Suppressor macrophage treated with lipopolysaccharide for 1 hour (primary cell): ENCODE measurements at places on chromosomes 1 and 21.

GRCh38 chr1:22831729-22832413 is 121.2 kb downstream of the EPHB2 start:
- DNase-seq, result peak; percentile 95

DNA sequence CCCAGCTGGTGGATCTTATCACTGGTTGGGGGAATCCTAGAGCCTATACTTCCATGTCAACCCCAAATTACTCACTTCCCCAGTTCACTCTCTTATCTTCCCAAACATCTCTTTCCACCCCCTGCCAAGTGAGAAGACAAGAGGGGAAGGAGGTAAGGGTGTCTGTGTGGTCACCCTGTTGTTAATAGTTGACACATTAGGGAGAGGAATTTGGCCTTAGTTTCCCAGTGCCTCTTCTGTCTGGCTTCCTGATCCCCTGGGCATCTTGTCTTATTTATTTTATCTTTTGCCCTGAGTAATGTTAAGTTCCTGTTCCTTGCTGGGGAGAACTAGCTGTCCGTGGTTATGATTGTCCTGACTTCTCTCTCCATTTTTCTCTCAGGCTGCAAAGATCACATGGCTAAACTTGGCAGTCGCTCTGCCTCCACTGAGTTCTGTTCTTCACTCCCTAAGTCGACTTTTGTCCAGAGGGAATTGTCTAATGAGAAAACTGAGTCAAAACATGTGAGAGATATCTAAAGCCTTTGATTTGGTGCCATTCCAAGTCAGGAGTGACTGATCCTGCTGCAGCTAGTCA is 157.1 kb upstream of the SYT6 start:
- DNase-seq, result no peak

GRCh38 chr1:224432672-224433040 is 1.9 kb downstream of the WDR26 start:
- peak; percentile 20 for DNase-seq

DNA sequence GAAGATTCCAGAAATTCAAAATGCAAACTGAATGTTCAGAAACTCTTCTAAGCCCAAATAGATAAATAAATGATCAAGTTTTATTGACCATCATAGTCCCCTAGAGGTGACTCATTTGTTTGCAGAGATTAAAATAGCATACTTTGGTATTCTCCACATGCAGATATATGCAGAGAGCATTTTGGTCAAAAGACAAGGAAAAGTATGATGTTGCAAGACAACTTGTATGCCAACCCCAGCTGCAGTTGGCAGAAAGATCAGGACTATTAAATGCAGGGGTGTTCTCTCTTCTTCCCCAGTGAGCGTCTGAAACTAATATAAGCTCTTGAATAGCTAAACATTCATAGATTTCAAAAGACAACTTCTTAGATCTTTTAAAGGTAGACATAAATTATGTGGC is 404.9 kb downstream of the LTN1 start:
- no peak for DNase-seq

GRCh38 chr1:212234431-212235395 is 50.5 kb upstream of the PPP2R5A start:
- peak; percentile 98 for DNase-seq

GRCh38 chr1:244789276-244789580 is 46.2 kb upstream of the COX20 start:
- no peak for DNase-seq

DNA sequence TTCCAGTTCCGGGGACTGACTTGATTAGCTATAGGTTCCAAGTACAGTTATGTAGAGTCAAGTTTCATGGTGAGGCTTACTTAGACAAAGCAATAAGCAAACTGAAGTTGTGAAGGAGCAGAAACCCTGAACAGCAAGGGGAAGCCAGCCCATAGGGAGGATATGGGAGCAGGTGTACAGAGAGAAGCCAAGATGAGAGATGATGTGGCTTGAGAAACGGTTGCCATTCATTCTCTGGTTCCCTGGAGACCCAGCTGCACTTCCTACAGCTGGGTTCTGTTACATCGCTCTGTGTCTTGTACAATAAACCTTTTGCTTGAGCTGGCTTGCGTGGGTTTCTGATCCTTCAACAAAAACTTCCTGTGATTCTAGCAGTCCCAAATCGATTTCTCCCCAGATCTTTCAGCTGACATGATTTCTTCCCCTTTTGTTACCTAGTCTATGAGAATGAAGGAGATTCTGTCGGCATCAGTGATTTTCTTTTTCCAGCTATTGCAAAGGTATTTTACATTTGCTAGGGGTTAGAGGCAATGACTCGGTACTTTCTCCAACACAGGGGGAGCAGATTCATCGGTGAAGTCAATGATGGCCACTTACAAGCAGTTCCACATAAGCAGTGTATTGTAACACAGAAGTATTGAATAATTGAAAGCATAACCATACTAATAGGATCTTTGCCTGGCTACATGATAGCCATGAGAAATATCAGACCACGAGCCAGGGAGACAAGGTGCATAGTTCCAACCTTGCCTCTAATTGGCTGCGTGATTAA is 67.3 kb downstream of the URB2 start:
- DNase-seq, result no peak

DNA sequence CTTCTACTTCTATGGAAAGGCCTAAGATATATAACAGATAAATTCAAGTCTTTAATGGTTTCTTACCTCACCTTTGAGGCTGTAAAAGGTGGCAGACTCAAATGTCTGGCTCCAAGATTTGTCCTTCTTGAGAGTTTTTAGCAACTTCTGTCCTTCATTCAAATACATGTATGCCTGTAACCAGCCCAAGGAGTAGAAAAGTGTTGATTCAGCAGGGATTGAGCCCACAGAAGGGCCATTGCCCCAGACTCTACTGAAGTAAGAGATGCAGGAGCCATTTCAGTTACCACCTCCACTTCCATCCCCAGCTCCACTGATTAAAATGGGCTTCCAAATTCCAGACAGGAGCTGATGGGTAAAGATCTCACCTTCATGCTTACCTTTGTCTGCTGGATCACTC is 80.0 kb downstream of the ADCY10 start:
- DNase-seq, result no peak

GRCh38 chr21:34886240-34887104 is 162.6 kb downstream of the RUNX1 start:
- peak; percentile 51 for DNase-seq

DNA sequence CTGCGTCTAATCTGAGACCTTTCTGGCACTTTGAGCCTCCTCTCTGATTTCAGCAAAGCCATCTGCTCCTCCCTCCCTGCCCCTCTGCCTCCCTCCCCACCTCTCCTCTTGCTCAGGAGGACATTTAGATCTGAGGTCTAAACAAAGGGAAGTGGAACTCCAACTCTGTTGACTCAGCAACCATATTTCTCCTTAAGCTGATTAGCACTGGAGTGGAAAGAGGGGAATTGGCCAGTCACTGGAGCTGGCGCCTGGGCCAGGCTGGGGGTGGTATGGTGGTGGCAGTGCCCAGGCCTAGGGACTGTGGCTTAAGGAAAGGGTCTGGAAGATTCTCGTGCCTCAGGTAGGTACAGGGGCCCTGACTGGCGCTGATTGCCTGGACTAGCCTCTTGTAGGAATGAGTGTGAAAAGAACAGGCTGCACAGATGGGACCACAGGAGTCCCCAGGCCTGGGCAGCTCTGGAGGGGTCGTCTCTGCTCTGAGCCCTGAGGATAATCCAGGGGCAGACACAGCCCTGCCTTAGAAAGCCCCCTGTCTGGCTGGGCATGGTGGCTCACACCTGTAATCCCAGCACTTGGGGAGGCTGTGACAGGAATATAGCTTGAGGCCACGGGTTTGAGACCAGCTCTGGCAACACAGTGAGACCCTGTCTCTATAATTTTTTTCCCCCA is 11.9 kb downstream of the SH2D2A start:
- peak; percentile 68 for DNase-seq

DNA sequence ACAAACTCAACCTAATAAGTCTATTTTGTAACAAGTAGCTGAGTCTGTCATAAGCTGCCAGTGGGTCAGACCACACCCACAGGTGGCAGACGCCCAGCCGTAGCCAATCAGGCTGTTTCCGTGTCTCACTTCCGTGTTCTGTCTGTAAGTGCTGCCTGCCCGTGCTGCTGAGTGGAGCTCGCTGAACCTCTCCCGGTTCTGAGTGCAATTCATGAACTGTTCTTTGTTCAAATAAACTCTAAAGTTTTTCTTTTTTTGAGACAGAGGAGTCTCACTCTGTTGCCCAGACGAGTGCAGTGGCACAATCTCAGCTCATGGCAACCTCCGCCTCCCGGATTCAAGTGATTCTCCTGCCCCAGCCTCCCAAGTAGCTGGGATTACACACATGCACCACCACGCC is 25.1 kb downstream of the POFUT2 start:
- DNase-seq, result no peak

DNA sequence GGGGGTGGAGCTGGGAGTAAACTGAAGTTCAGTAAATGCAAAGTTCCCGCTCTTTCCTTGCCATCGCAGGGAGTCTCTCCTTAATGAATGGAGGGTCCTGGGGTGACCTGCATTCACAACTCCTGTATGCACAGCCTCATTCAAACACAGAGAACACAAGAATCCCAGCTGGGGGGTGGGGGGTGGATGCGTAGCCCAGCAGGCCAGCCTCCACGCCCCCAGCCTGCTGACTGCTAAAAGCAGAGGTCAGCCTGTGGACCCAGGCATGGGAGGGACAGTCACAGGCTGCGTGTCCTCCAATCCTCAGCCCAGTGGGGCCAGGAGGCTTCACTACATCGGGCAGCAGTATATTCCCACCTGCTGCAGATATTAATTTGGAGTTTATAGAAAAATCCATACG is 263.1 kb downstream of the GRIK3 start:
- no peak for DNase-seq

DNA sequence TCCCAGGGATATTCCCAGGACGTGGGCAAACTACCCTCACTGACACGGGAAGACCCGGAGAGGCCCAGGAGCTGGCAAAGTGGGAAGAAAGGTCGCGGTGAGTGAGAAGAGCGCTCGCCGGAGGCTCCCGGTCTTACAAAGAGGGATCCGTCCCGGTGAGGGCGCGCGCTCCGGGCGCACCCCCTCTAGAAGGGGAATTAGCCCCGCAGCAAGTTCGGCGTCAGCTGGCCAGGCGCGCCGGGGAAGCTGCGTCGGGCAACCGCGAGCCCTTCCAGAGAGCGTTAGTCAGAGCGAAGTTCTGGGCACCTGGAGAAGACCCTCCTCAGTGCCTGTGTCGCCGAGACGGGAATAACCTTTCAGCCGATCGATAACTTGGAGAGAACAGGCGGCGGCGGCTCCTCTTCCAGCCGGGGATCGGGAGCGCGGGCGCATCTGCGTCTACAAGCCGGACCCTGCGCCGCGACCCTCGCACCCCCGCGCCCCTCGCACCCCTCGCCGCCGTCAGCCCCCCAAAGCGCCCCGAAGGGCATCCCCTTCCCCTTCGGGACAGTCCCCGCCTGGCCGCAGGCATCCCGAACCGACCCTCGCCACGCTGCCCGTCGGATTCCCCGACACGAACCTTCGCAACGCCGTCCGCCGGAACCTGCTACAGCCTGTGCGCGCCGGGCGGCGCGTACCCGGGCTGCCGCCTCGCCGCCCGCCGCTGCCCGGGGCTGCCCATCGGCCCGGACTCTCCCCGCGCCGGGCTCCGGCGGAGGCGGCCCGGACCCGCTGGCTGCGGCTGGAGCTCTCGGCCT is 485 bp downstream of the SIPA1L2 start:
- peak; percentile 56 for DNase-seq

DNA sequence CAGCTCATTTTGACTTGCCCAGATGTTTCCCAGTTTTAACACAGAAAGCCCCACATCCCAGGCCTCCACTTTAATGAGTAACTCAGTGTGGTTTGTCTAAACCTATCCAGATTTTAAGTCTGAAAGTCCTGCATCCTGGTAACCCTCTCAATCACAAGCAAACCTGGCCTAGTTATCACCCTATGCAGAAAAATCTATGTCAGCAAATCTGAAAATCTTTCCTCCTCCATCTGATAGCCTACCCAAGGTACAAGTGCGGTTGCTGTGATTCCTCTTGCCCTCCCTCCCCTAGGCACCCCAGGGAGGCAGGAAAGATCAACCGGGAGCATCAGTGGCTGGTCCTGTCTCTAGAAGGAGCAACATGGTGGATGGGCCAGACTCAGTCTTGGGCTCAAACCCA is 163.7 kb downstream of the IGSF21 start:
- no peak for DNase-seq

- peak; percentile 73 for DNase-seq
These were observed 4.1 kb upstream of the TFAP2E start for GRCh38 chr1:35568975-35569395.

GRCh38 chr21:28749536-28749935 is 243.1 kb downstream of the LTN1 start:
- DNase-seq, result no peak

DNA sequence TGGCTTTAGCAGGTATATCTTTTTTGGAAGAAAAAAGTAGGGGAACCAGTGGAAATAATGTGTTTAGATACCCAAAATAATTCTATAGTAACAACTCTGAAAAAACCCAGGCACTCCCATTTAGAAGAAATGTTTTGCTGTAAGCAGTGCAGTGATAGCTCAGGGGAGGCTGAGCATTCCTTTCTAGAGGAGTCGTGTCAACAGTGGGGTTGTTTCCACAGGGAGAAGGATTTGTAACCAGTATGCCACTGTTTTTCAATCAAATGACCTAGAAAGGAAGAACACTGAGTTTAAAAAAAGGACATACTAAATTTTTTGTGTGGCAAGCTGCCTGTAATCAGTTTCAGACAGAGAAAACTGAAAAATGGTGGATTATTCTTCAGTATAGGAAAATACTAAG is 2.4 kb downstream of the PGD start:
- DNase-seq, result no peak

GRCh38 chr1:197632005-197632404 is 143.3 kb downstream of the DENND1B start:
- DNase-seq, result no peak

DNA sequence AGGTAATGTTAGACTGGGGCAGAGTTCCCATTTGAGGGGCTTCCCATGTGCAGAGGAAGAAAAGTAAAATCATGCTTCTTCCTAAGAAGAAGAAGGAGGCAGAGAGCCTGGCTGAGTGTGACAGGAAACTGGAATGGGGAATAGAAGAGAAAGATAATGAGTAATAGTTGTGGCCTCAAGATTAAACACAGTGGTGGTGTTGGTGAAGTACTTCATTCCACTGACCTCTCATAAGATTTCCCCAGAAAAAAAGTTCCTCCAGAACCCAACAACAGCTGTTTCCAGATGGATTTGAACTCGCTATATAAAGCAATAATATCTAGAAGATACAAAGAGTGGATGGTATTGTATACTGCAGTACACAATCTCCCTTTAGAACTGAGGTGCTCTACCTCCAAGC is 13.0 kb downstream of the RGS1 start:
- no peak for DNase-seq
